ENCODE measurements at places on chromosomes 11 and 22. TPM values are rescaled to one million over a fixed set of nuclear protein-coding genes. Genes with fewer than 3 reads are reported as not detected.

VPREB3 gene
- total RNA-seq: 0.64 TPM

ACTN3 gene
- total RNA-seq: not detected

APBB1 gene
- total RNA-seq: 17.8 TPM

TSSK2 gene
- not detected for total RNA-seq

MYH9 gene
- 197 TPM for total RNA-seq

MUC6 gene
- 0.01 TPM for total RNA-seq

NAALADL1 gene
- total RNA-seq: not detected

SCO2 gene
- 6.5 TPM for total RNA-seq

NLRP6 gene
- not detected for total RNA-seq

SMIM35 gene
- total RNA-seq: not detected

ZNF215 gene
- total RNA-seq: 1.3 TPM

CNTN5 gene
- not detected for total RNA-seq

UPK3A gene
- total RNA-seq: not detected

EMID1 gene
- total RNA-seq: 0.28 TPM

OR52I1 gene
- not detected for total RNA-seq

TMPRSS4 gene
- not detected for total RNA-seq

OR5P2 gene
- total RNA-seq: not detected

TEX12 gene
- not detected for total RNA-seq

LARGE2 gene
- total RNA-seq: 3.4 TPM

SULT4A1 gene
- not detected for total RNA-seq

SLCO2B1 gene
- total RNA-seq: 6.3 TPM

EMSY gene
- total RNA-seq: 16.0 TPM

POGLUT3 gene
- 11.6 TPM for total RNA-seq
